Fibroblast of gingiva (primary cell): ENCODE measurements at places on chromosomes 1 and 21.

DNA sequence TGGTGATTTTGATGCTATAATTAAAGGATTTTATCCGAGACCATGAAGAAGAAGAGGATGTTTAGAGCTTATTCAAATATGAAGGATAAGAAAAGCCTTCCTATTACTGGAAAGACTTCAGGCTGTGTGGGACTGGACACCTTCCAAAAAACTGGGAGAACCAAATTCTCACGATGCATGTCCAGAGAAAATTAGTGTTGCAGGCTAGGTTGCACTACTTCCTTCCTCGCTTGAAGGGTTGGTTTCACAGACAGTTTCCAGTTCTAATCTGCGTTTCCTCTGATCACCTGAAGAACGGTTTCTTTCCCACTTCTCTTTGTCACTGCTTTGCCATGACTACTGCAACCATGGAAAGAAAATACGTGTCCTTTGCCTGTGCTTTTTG is 2.0 kb downstream of the MTARC2 start:
- DNase-seq = no peak

DNA sequence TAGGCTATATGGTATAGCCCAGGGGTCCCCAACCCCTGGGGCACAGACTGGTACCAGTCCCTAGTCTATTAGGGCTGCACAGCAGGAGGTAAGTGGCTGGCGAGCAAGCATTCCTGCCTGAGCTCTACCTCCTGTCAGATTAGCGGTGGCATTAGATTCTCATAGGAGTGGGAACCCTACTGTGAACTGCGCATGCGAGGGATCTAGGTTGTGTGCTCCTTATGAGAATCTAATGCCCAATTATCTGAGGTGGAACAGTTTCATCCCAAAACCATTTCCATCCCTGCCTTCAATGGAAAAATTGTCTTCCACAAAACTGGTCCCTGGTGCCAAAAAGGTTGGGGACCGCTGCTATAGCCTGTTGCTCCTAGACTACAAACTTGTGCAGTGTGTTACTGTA is 22.8 kb upstream of the ZBTB8A start:
- no peak for DNase-seq

GRCh38 chr1:13469343-13469742 is 44.5 kb downstream of the LRRC38 start:
- DNase-seq = no peak

- DNase-seq = no peak
Measured at GRCh38 chr21:32795376-32795775, 23.8 kb upstream of the PAXBP1 start.

- DNase-seq = no peak
Measured at GRCh38 chr1:183285746-183286145, 99.7 kb downstream of the LAMC2 start.

DNA sequence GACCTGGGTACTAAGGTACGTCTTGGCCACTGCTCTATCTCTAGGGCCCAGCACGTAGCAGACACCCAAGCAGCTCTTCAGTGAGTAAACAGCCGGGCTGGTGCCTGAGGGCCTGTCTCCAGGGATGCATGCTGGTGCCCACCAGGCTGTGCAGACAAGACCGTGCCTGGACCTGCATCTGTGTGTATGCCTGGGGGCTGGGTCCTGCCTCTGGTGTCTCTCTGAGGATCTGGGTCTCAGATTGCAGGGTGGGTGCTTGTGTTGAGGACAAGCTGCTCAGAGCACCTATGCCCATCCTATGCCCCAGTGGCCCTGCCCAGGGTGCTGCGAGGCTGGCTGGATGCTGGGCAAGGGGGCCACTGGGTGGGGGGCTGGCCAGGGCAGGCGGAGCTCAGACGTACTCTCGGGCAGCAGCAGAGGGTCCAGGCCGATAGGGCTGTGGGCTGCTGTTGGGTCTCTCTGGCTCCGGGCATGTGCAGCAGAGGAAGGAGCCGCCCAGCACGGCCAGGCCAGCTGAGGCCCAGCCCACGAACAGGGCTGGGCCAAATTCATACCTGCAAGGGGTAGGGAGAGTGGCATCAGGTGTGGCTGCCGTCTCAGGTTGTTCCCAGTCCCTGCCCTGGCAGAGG is 4.4 kb downstream of the CLDN19 start:
- DNase-seq = no peak

DNA sequence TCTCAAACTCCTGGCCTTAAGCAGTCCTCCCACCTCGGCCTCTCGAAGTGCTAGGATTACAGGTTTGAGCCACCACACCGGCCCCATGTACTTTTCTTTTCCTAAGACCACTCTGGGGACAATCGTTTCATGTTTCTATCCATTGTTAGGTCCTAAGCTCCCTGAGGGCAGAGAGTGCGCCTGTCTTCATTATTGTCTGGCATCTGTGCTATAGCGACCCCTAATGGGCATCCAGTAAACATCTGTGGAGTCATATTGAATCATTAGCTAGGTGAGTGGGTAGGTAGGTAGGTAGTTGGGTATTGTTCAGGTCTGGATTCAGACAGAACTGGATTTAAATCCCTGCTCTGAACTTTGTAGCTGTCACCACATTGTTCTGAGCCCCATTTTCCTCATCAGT is 66.1 kb downstream of the TMEM53 start:
- no peak for DNase-seq

GRCh38 chr1:24743404-24744211 is 1.6 kb upstream of the CLIC4 start:
- peak; percentile 86 for DNase-seq

GRCh38 chr1:172246521-172247390 is 173.7 kb upstream of the C1orf105 start:
- peak; percentile 68 for DNase-seq

DNA sequence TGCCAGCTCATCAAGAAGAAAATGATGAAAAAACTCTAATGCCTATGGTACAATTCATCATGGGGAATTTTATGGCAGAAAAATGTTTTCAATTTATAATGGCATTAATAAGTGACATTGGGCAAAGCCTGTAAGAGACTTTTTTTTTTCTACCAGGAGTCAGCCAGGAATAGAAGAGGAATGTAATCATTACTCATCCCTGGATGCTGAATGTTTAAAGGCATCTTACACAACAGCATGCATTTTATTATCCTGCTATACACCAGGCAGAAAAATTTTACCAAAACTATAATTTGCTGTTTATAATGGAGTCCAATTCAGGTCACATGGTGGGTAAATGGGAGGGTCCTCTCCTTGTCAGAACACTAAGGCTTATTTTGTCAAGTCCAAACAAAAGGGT is 189.9 kb upstream of the BEND5 start:
- peak; percentile 36 for DNase-seq

GRCh38 chr1:55428231-55428630 is 213.1 kb upstream of the USP24 start:
- no peak for DNase-seq

- DNase-seq = no peak
Measured at GRCh38 chr1:46800742-46801141, 1.9 kb downstream of the CYP4B1 start.

DNA sequence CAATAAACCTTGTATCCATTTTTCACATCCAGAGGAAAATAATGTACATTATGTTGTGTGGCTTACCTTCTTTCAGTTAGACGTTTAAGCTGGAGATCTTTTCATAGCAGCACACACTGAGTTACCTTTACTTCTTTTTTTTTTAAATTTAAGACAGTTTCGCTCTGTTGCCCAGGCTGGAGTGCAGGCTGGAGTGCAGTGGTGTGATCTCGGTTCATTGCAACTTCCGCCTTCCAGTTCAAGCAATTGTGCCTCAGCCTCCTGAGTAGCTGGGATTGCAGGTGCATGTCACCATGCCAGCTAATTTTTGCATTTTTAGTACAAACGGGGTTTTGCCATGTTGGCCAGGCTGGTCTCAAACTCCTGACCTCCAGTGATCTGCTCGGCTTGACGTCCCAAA is 7.4 kb upstream of the CAMTA1 start:
- DNase-seq = no peak

DNA sequence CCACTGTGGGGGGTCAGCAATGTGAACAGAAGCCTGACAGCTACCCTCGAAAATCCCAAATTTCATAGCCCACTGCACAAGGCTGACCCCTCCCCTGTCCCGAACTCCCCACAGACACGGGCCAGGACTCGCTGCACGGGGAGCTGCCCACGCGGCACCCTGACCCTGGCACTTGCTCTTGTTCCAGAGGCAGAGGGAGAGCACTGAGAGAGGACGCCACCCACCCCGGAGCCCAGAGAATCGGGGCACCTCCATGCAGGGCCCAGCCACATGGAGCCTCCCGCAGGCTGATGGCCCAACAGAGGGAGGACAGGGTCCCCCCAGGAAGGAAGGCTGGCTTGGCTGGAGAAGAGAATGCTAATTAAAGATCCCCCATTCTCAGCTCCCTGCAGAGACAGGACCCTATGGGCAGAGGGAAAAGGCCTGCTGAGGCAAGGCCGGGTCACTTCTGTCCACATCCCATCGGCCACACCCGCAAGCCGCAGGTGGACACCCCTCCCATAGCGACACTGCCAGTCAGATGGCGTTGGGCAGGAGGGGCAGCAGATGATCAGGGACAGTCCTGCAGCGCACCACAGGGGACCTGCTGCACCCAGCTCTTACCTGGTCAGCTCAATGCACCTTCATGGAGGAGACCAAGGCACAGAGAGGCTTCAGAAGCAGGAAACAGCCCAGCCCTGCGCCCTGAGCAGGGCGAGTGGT is 136.9 kb downstream of the NPHP4 start:
- no peak for DNase-seq

GRCh38 chr1:160206421-160207117 is 1.4 kb downstream of the PEA15 start:
- DNase-seq = peak; percentile 81

- no peak for DNase-seq
Measured at GRCh38 chr1:168903237-168903830, 174.3 kb upstream of the DPT start.

GRCh38 chr1:21302747-21303715 is 12.8 kb upstream of the ECE1 start:
- DNase-seq = peak; percentile 90

- no peak for DNase-seq
Measured at GRCh38 chr1:18058206-18058921, 49.2 kb upstream of the IGSF21 start.

GRCh38 chr1:243409284-243409683 is 153.4 kb downstream of the SDCCAG8 start:
- DNase-seq = peak; percentile 2

DNA sequence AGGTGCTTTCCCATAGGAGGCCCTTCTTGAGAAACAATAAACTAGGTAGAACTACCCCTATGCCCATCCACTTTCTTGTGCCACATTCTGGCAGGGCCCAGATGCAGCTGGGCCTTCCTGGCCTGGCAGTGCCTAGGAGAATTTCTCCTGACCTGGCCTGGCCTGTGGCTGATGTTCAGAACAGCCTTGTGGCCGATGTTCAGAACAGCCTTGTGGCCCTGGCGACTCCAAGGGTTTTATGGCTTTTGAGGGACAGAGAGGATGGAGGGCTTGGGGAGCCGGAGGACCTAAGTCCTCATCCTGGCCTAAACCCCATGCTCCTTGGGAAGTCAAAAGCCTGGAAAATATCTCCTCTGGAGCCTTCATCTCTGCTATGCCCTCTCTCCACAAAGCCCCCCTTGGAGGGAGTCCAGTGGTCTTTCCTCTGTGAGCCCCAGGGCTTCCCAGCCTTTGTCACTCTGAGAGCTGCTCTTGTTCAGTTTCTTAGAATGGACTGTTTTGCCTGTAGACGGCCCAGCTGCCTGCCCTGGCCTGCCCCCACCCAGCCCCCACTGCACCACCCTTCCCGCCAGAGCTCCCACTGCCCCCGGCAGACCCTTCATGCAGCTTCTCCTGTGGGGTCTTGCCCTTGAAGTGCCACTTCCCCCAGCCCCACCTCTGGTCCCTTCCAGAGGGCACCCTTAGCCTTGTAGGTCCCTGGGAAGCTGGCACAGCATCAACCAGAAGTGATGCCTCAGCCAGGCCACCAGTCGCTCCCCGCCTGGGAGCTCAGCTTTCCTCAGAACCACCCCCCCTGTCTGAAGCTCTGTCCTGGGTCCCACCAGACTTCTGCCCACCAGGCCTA is 7.0 kb downstream of the GPR37L1 start:
- DNase-seq = no peak

DNA sequence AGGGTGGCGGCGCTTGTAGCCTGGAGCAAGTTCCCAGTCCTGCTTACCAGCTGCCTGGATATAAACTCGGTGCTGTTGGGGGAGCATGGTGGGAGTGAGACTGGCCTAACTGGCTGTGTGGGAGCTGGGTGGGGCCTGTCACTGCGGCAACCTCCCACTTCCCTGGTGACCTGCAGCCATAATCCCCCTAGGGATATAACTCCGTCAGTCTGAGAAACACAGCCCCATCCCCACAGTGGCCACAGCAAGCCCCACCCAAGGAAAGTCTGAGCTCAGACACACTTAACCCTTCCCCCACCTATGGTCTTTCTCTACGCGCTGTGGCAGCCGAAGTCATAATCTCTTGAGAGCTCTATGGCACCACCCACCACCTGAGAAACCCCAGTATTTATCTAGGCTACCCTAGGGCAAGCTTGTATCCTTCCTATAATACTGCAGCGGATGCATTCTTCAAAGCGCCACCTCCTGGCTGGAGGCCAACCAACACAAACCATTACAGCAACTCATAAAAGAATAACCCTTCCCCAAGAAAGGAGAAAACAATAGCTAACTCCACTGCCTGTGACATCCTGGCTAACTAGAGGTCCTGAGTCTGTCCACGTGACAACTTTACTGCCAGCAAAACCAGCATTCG is 57.4 kb downstream of the ZNF648 start:
- no peak for DNase-seq

GRCh38 chr1:48499211-48499735 is 27.3 kb upstream of the SPATA6 start:
- DNase-seq = no peak

- peak; percentile 29 for DNase-seq
Measured at GRCh38 chr1:47563201-47563600, 125.4 kb downstream of the FOXD2 start.

DNA sequence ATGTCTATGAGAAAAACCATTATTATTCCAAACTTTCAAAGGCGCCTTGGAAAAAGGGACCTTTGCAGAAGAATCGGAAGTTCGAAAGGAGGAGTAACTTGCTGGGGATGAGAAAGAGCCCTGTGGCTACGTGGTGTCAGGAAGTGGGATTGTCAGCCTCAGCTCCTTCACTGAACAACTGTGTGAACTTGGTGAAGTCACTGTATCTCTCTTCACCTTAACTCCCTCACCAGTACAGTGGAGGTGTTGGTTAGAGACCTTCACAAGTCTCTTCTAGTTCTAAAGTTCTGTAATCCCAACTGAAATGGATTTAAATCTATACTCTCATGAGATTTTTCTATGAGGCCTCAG is 285.6 kb downstream of the CACNA1E start:
- no peak for DNase-seq

- DNase-seq = no peak
Measured at GRCh38 chr1:15089258-15089992, 64.1 kb upstream of the TMEM51 start.

DNA sequence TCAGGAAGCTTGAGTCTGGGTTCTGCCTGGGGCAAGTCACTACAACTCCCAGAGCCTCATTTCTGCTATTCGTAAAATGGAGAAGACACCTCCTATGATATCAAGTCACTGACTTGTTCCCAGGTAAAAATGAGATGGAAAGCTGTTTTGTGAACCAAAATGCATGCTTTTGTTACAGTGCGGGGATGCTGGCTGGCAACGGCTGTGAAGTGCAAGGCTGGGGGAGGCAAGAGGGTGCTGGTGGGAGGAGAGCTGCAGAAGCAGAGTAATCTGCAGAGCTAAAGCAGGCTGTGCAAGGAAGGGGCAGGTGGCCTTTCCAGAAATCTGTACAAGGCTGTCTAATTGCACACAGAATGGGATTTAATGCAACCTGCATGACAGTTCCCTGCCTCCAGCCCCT is 150.9 kb downstream of the CNIH3 start:
- no peak for DNase-seq
